ENCODE measurements at places on chromosomes 11 and 22.

- peak; percentile 29 for DNase-seq
Measured at GRCh38 chr22:30116362-30117117, 36.3 kb downstream of the HORMAD2 start.

GRCh38 chr22:17381192-17381913 is 12.1 kb downstream of the CECR2 start:
- no peak for DNase-seq

DNA sequence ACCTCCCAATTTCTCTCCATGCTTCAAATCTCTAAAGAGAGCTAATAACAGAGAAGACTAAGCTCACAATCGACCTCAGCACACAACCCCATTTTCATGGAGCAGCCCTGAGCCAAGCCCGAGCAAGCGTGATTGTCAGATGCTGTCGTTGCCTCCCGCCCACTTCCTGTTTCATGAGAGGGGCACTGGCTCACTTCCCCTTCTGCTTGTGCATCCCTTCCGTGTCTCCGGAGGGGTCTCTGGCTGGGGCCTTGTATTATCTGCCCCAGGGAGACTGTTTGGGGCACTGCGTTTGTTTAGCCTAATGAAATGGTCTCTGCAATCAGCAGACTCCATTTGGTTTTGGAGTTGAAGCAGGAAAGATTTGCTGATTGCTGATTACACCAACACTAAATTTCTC is 181.3 kb upstream of the SEZ6L start:
- no peak for DNase-seq

- DNase-seq, result no peak
Measured at GRCh38 chr22:46754826-46755225, 7.6 kb upstream of the TBC1D22A start.

DNA sequence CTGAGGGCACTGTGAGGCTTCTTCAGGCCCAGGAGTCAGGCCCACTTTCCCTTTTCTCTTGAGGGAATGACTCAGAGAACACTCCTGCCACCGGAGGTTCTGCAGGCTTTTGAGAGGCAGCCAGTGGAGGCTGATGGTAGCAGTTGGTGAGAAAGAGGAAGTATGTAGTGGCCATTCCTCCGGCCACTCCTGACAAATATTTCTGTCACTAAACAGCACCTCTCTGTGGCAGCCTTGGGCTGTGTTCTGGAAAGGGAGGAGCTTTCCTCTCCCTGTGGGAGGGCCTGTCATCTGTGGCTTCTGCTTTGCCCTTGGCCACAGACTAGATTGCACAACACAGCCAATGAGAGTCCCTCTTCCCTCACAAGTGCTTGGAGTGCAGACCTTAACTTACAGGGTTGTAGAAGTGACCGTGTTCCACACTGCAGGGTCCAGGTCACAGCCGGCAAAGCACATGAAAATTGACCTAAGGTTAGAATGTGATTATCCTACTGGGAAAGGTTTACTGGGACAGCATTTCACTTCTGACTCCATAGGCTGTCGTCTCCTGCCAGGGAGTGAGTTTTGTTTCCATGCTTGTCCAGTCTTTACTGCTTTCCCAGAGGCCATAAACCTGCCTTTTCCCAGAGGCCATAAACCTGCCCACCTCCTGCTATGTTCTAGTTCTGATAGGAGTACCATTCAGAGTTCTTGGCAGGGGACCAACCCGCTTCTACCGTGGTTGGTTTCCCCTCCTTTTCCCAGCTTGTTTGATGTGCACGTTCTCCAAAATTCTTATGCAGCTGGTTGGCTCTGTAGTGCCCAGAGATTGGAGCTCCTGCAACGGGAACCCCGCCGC is 33.3 kb downstream of the MARK2 start:
- peak; percentile 78 for DNase-seq

Data from HS-27A (cell line).